H1 (cell line): ENCODE measurements at places on chromosomes 16 and 17. TPM values are rescaled to one million over a fixed set of nuclear protein-coding genes. Genes with fewer than 3 reads are reported as not detected.

The AATK gene
- 3.2 and 3.5 TPM in 2 replicates for total RNA-seq

DNA sequence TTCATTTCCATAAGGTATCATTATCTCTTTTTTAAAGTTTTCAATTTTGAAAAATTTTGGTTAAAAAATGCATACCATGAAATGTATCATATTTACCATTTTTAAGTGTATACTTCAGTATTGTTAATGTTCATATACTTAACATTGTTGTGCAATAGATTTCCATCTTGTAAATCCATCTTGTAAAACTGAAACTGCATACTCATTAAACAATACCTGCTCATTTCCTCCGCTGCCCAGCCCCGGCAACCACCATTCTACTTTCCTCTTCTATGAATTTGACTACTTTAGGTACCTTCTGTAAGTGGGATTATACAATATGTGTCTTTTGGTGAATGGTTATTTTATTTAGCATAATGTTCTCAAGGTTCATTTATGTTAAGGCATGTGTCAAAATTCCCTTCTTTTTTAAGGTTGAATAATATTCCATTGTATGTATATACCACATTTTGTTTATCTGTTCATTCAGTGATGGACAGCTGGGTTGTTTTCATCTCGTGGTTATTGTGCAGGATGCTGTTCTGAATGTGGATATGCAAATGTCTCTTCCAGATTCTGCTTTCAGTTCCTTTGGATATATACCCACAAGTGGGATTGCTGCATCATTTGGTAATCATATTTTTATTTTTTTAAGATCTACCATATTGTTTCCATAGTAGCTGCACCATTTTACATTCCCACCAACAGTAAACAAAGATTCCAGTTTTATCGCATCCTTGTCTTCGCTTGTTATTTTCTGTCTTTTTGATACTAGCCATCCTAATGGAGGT lies 6.7 kb downstream of the CCL2 start:
- DNase-seq = no peak

- DNase-seq = no peak
Measured at GRCh38 chr17:17181666-17182597, 24.2 kb downstream of the PLD6 start.

DNA sequence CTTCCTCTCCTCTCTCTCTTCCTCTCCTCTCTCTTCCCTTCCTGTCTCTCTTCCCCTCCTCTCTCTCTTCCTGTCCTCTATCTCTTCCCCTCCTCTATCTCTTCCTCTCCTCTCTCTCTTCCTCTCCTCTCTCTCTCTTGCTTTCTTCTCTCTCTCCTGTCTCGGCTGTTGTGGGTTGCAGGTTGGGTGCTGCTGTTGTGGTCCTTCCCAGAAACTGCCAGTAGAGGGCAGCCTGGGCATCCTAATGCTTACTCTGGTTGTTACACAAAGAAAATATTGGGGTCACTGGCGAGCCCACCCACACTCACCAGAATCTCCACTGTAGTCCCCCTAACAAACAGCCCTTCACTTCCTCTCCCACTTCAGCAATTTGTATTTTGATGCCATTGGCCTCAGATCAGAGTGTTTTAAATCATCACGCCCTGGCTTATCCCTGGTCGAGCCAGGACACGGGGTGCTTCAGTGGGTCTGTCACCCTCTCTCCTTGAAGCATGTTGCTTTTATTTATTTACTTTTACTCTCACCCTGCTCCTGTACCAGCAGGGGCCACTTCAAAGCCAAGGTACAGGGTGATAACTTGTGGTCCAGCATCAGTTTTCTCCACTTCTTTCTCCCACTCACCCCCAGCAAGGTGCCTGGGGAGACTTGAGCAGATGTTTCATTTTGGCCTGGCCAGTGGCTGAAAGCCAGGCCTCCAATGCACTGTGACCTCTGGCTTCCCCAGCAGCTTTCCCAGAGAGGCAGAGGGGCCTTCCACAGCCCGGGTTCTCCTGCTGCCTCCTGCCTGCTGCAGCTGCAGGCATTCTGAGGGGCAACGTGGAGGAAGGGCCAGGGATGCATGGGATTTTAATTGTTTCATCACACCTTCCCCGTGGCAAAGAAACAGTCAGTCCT lies 4.7 kb upstream of the MMP15 start:
- DNase-seq = no peak

DNA sequence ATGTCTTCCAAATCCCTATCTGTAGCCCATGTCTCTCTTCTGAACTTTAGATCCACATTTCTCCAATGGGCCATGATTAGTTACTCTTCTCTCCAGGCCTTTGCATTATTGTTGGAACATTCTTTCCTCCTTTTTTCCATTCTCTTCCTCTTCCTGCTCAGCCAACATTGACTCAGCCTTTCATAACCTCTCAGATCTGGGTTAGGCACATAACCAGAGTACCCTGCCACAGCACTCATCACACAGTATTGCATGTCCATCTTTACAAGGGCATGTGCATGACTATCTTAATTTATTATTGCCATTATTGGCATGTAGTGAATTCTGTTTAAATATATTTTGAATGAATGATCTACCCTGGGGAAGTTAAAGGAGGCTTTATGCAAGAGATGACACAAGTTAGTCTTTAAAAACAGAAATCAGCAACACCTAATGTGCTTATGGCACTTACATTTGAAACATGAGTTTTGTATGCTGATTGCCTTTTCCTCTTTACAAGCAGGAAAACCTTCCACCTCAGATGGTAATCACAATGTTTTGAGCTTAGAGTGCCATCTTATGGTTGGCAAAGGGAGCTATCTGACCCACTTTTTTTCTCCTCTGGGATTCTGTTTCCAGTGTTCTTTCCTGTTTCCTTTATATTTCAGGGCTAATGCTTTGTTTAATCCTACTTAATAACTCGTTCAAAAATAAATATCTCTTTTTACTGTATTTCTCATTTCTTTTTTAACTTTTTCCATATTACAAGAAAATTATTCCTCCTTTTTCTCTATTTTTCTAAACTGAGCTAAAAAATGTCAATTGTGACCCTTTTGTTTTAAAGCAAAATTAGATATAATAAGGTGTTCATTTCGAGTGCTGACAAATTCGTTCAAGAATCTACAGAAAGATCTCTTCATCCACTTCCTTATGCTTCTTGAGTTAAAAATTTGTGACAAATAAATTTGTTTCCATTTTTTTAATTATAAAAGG lies 151.0 kb upstream of the RBL2 start:
- DNase-seq = no peak
